ENCODE measurements at places on chromosomes 12 and 14. TPM values are rescaled to one million over a fixed set of nuclear protein-coding genes. Genes with fewer than 3 reads are reported as not detected.

Gene CKAP4
- 67.8 TPM for total RNA-seq

Gene POTEG
- not detected for total RNA-seq

Gene ESPL1
- 48.5 TPM for total RNA-seq

Gene KCNA5
- 0.23 TPM for total RNA-seq

Gene TAS2R19
- 1.4 TPM for total RNA-seq

Gene TAPBPL
- total RNA-seq: 0.98 TPM

Gene PELI2
- total RNA-seq: 18.6 TPM

Gene TOMM20L
- not detected for total RNA-seq

Gene A2M
- 3.4 TPM for total RNA-seq

Gene MMAB
- total RNA-seq: 28.7 TPM

Gene CEBPE
- not detected for total RNA-seq

Gene IL26
- total RNA-seq: not detected

Gene AP5M1
- 40.4 TPM for total RNA-seq

Gene REM2
- 1.5 TPM for total RNA-seq

Gene MGAT2
- 25.2 TPM for total RNA-seq

Gene MYF5
- total RNA-seq: not detected

Gene KRT77
- total RNA-seq: not detected

Gene ZNF219
- total RNA-seq: 149 TPM

Gene WDR20
- 25.9 TPM for total RNA-seq

Gene FAM181A
- not detected for total RNA-seq

Gene SAMD15
- 0.30 TPM for total RNA-seq

Gene PTPN6
- 34.5 TPM for total RNA-seq

Gene GDF3
- total RNA-seq: 34.4 TPM

Gene GLT1D1
- 1.5 TPM for total RNA-seq

Gene TSPAN11
- 6.1 TPM for total RNA-seq

Gene NT5DC3
- 12.8 TPM for total RNA-seq

Gene PLEKHD1
- 1.0 TPM for total RNA-seq

Gene FOXA1
- 0.34 TPM for total RNA-seq

Gene SERPINA3
- 3.5 TPM for total RNA-seq

Gene LRRK2
- total RNA-seq: 0.23 TPM

Gene TSPAN9
- 21.8 TPM for total RNA-seq
